CD4-positive, alpha-beta T cell treated with Interleukin-17A for 1 hour (primary cell): ENCODE measurements at places on chromosomes 2 and 18.

DNA sequence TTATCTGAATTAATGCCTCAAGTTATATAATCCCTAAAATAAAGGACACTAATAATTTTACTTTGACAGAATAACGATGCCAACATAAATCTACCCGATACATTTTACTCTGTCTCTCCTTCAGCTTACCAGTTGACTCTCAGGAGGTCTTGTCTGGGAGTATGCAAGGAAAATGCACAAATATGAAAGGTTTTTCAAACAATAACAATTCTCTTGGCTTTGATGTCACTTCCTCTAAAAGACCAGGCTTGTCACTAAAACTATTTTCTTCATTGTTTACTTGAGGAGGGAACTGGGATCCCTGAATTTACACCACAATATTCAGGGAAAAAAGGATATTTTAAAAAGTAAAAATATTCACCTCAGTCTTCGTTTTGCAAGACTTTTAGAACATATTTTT, 97.2 kb downstream of the SOS1 start:
- no peak for DNase-seq

DNA sequence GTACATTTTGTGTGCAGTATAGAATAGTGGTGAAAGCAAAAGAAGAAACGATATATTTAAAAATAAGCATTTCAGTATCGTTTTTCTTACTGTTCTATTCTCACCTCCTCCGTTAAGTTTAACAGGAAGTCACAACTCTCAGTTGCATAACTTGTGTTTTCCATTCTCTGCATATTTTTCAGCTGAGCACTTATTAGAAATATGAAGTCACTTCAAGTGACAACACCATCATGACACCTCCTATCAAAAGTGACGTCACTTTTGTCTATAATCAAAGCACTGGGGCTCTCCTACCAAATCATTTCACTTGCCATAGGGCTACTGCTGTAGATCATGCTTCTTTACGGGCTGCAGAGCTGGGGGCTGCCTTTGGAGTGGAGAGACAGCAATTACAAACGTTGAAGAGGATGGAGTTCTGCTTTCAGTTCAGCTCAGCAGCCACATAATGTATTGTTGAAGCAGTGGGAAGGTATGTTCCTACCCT, 36.3 kb downstream of the STAT4 start:
- peak; percentile 84 for DNase-seq

DNA sequence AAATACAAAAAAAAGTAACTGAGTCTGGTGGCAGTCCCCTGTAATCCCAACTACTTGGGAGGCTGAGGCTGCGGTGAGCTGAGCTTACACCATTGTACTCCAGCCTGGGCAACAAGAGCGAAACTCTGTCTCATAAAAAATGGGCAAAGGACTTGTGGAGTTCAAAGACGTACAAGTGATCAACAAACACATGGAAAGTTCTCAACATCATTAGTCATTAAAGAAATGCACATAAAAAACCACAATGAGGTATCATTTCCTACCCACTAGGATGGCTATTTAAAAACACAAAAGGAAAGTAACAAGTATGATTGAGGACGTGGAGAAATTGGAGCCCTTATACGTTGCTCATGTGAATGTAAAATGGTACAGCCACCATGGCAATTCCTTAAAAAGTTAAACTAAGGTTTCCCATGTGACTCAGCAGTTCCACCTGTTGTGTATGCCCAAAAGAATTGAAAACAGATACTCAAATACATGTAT, 52.3 kb downstream of the RAB10 start:
- peak; percentile 28 for DNase-seq

GRCh38 chr18:40608226-40608625, 1346.8 kb upstream of the PIK3C3 start:
- DNase-seq, result no peak

GRCh38 chr2:168687314-168687713, 115.1 kb upstream of the NOSTRIN start:
- DNase-seq, result peak; percentile 18

- no peak for DNase-seq
Measured at GRCh38 chr2:52383541-52383940, 1351.6 kb upstream of the NRXN1 start.

DNA sequence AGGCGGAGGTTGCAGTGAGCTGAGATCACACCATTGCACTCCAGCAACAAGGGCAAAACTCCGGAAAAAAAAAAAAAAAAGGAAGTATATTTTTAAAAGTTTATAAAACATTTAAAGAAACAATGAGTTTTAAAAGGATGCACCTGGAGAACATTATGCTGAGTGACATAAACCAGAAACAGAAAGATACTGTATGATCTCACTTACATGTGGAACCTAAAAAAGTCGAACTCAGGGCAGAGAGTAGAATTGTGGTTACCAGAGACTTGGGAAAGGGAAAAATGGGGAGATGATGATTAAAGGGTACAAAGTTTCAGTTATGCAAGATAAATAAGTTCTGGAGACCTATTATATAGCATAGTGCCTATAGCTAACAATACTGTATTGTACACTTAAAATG, 52.8 kb upstream of the RTN4 start:
- DNase-seq, result no peak

GRCh38 chr2:237492137-237492890, 5.3 kb downstream of the MLPH start:
- no peak for DNase-seq

DNA sequence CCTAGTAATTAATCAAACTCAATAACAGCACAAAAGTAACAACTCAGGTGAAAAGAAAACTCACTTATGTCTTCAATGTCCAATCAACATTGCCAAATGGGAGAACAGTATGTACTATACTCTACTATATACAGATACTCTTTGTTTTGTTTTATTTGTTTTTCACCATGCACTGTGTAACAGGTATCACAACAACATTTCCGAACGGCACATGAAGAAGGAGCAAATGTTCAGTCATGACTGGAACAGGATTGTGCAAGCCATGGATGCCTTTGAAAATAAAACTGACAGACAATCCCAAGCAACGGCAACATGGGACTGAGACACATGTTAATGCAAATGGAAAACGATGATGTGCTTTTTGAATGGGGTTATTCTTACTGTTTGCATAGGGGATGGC, 334.9 kb upstream of the THUMPD2 start:
- DNase-seq, result no peak

DNA sequence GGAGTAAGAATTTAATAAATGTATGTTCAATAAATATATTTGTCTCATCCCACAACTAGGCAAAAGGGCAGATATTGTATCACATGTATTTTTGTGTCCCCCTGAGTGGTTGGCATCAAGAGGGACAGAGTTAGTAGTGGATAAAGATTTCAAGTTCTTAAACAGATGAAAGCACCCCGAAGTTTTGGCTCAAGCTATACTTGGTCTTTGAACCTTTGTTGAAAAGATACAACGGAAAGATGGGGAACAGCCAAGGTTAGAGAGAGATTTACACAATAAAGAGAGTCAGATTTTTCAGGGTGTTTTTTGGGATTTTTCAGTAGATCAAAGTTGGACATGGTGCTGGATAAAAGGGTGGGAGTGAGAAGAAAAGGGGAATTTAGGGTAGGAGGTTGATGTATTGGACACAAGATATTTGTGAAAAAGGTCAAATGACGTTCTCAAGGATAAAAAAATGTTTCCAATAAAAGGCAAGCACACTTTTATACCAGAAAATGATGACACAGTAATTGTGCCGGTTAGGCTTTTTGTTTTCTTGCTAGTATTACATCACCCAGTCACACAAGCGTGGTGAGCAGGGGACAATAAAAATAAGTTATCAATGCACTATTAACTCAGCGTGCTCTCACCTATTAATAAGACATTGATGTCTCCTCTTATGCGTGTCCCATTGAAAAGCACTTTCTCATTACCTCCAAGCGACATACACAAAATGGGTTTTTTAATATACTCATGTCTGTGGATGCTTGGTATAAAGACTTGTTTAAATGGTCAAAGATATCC, 59.5 kb downstream of the MEP1B start:
- DNase-seq, result no peak

- DNase-seq, result no peak
Measured at GRCh38 chr2:644871-645270, 32.3 kb downstream of the TMEM18 start.

DNA sequence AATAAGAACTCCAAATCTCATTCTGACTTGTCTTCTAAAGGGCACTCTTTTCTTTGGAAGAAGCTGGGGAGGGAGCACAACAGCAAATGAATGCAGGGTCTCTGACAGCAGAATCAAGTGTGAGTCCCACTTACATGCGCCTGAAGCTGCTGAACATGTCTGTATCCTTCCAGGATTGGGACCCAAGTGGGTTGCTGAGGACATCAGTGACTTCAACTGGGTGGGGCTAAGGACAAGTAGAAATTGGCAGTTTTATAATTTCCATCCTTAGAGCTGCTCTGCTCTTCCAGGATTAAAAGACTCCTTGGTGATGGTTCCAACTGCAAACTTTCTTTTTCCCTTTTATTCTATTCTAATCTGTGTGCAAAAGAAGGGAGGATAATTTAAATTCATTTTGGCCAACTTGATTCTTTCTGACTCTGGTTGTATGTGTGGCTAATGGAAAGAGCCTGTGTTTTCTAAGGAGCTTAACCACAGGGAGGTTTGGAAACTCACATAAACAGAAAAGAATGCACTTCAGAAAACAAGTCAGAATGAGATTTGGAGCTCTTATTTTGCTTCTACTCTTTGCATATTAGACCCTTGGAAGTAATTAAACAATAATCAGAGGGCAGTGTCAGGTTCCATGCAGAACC, 20.6 kb downstream of the ANTXR1 start:
- no peak for DNase-seq

DNA sequence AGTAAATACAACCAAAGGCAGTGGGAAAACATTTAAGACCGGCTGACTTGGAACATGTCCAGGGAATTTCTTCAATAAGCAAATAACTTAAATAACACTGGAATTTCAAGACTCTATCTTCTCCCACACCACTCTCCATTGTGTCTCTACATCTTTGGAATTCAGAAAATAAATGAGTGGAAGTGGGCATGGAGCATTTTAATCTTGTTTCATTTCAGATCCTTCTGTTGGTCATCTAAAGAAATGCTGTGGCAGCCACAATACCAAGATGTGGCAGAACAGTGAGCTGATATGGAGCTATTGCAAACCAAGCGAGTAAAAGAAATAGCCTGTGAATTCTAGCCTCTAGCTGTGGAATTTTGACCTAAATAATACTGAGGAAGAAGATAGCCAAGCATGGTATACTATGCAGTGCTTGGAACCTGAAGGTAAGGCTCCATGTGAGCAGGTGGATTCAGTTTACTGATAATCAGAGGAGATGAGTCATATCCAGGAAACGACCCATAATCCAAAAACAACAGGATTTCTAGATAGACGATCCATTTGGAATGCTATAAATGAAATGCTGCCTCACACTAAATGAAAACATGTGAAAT, 157.1 kb upstream of the SCN7A start:
- no peak for DNase-seq

DNA sequence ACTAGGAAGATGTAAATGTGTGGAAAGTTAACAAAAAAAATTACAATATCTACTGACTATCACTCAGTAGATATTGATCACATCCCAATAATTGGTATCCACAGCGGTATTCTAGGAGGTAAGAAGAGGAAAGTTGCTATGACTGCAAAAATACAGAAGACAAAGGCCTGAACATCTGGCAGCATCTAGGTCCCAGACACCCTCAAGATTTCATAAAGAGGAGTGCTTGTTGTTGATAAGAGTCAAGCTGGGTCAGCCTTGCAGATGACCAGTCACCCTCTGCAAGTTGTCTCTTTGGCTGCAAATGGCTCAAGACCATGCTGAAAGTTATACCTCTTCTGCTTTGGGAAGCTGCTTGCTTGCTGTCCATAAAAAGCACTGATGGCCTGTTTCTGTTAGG, 228.4 kb upstream of the FBXO11 start:
- no peak for DNase-seq

- peak; percentile 32 for DNase-seq
Measured at GRCh38 chr2:85888020-85888683, 638 bp downstream of the ST3GAL5 start.

DNA sequence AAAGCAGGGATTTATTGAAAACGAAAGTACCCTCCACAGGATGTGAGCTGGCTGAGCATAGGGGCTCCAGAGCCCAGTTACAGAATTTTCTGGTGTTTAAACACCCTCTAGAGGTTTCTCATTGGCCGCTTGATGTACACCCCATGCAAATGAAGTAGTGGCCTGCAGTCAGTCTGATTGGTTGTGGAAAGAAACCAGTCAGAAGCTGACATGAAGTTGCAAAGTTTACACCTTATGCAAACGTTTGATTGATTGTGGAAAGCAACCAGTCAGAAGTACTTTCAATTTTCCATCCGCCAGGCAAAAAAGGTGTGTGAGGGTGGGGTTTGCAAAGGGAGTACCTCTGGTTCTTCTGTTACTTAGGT, 62.3 kb downstream of the VWA3B start:
- DNase-seq, result peak; percentile 45

DNA sequence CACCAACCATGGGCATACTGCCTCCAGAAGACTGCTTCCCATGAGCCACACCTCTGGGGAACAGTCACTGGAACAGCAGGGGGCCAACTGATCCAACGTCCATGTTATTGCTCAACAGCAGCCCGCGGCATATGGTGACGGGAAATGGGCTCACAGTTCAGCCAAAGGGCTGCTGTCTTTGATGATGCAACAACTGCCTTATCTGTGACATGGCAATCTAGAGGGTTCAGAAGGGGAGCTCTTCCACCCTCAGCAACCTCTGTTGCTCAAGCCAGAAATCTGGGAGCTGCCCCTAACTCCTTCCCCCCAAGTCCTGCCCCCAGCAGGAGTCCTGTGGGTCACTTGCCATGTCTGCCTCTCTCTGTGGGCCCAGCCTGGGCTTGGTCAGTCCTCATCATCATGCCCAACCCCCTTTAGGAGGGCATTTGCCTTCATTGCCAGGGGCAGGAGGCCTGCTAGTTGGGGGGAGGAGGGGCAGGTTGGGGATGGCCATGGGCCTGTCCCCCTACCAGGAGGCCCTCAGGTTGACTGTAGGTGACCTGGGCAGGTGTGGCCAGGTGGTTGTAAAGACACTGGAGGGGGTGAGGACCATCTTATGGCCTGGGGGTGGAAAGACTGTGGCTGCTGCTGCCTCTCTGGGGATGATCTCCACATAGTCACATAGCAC, 212.9 kb downstream of the CYP26B1 start:
- no peak for DNase-seq

- DNase-seq, result no peak
Measured at GRCh38 chr2:98565286-98565860, 42.9 kb downstream of the COA5 start.

- DNase-seq, result no peak
Measured at GRCh38 chr2:233338046-233338445, 16.2 kb upstream of the DGKD start.

- no peak for DNase-seq
Measured at GRCh38 chr2:43269074-43269572, 42.7 kb upstream of the ZFP36L2 start.

DNA sequence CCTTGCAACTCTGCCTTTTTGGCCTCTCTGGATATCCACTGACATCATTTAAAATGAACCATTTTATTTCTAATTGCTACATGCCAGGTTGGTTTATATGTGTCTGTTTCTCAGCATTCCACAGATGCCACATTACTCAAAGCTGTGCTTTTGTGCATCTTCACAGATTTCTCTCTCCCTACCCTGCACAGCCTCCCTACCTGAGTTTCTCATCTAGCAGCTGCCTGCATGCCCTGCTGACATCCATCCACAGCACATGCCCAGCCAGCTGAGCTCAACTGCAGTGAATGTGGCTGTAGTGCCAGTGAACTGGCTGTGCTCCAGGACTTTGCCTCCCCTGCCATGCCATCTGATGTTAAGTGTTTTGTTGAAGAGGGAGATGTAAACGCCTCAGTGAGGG, 44.5 kb downstream of the PKP4 start:
- DNase-seq, result no peak
